ENCODE measurements at places on chromosomes 13 and 19.

DNA sequence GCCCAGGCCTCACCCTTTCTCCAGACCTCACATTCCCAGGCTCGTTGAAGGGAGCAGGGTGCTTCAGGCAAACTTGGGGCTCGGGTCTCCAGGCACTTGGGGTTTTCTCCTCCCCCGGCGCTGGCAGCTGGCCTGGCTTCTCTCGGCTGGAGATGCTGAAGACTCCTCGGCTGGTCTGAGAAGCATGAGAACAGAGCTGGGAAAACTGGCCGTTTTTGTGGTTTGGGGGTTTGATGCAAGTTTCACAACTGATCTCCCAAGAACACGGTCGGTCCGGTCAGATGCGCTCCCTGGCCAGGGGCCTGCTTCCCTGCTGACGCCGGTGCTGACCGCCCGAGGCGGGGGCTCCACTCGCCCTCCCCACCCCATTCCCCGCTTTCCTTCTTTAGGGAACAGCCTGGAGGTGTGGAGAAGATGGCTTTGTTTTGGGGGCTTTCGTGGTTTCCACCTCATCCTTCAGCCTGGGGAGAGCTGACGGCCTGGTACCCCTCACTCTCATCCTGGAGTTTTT is 35.3 kb downstream of the CEBPA start:
- no peak for DNase-seq

GRCh38 chr13:77345150-77345780 is 18.4 kb upstream of the MYCBP2 start:
- DNase-seq = no peak

GRCh38 chr19:31214997-31215396 is 134.2 kb downstream of the TSHZ3 start:
- no peak for DNase-seq

DNA sequence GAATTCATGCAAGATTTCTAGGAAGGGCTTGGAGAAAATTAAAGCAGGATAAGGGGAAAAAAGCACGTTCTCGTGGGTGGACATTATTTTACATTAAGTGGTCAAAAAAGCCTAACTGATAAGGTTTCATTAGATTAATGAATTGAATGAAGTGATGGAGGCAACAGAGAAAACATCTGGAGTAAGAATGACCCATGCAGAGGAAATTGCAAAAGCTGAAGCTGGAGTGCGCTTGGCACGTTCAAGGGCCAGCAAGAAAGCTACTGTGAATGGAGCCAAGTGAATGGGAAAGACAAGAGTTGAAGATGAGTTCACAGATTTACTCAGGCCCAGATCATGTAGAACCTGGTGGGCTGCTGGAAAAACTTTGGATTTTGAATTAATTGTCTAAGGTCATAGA is 777.9 kb downstream of the DACH1 start:
- no peak for DNase-seq

GRCh38 chr13:43081866-43082265 is 58.5 kb downstream of the DNAJC15 start:
- no peak for DNase-seq

GRCh38 chr13:99958406-99959126 is 13.0 kb downstream of the ZIC5 start:
- no peak for DNase-seq

DNA sequence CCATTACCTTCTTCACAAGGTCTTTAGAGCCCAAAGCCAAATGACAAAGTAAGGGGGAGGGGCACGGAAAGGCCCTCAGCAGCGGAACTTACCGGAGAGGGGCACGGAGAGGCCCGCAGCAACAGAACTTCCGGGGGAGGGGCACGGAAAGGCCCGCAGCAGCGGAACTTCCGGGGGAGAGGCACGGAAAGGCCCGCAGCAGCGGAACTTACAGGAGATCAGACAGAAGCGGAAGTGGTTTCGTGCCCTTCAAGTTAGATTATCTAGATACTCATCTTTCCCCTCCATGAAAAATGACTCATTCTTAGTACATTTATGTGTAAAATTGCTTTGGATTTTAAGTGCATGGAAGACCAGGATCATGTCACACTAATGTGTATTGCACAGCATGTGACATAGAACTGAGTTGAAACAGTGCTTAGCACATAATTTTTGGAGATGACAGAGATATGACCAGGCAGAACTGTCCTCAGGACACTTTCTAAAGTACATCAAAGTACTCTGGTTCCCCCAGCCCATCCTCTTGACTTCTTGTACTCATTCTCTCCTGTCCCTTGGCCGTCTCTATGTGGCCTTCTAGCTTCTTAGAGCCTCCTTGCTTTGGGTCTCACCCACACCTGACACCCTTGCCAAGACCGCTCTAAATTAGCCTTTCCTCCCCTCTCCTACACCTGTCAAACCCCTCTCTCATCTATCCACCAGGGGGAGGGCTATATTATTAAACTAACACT is 25.7 kb upstream of the TPTE2 start:
- DNase-seq = no peak

GRCh38 chr19:29521291-29522075 is 4.3 kb upstream of the VSTM2B start:
- DNase-seq = no peak

DNA sequence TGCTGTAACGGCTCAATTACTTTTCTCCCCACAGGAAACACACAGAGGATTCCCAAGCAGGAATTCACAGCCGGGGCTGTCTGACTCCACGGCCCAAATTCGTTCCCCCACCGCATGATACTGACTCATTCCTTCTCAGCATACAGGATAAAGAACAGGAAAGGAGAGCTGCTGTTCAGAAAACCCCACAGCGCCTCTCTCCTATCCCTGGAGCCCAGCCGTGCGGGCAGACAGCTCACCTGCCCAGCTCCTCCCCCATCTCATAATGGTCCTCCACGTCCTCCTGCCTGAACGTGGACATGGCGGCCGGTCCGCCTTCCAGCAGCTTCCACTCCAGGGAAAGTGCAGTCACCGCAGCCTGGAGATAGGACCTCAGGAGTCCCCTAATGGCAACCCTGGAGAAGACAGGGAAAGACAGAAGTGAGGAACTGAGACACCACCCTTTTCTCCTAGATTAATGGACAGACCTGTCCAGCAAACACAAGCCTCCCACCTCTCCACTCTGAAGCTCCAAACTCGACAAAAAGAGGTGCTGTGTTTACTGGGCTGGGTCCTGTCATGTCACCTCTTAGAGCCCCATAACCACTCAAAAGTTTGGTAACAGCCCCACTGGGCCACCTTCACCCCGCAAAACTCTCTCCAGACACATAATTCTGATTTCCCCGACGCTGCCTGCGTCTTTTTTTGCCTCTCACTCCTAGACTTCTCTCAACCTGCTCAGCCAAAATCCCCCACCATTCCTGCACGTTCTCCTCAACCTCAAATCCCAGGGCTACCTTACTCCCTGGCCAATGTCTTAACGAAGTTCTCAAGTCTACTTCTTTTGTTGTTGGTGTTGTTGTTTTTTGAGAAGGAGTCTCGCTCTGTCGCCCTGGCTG is 1.2 kb downstream of the DAPK3 start:
- no peak for DNase-seq

- DNase-seq = no peak
Observed at GRCh38 chr13:89953581-89953980, 1393.9 kb upstream of the MIR17HG start.

DNA sequence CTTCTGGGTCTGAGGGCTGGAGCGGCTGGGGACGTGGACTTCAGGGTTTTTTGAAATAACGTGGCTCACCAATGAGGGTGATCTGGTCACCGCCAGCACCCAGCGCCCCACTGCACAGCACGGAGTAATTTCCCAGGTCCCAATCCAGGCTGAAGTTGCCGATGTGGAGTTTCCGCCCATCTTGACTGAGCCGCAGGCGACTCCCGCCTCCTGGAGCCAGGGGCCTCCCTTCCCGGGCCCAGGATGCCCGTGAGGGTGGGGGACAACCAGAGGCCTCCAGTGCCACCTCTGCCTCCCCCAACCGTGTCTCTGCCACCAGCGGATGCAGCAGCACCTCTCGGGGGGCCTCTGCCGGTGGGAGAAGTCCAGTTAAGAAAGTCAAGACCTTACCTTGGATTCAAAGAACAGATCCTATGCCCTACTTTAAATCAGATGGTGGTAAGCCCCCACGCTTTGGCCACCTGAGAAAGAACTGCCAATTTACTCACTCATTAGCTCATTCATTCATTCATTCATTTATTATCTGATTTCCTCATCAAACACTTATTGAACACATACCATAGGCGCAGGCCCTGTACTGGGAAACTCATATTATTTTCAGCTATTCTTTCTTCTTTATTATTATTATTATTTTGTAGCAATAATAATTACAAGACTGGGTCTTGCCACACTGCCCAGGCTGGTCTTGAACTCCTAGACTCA is 3.9 kb downstream of the VSIG10L start:
- no peak for DNase-seq

GRCh38 chr13:31798189-31798588 is 58.9 kb downstream of the RXFP2 start:
- no peak for DNase-seq

DNA sequence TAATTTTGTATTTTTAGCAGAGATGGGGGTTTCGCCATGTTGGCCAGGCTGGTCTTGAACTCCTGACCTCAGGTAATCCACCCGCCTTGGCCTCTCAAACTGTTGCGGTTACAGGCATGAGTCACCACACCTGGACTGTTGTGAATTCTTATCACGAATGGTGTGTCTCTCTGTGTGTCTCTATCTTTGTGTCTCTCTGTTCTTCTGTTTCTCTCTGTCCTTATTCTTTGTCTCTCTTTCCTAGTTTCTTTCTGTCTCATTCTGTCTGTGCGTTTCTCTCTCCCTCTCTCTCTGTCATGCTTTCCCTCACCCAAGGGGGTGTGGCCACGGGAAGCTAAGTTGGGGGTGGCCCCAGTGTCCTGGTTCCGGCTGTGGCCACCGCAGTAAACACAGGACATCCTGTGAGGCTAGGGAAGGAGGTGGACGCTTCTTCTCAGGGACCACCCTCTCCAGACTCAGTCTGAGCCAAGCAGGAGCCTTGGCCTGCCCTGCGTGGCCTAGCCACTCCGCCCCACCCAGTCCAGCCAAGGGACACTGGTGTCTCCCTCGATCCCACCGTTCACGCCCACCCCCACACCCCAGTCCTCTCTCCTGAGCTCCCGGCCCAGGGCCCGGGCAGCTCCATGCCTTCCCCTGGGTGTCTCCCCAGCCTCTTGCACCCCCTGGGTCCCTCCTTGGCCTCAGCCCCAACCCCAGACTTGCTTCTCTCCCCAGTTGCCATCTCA is 3.9 kb upstream of the PRX start:
- no peak for DNase-seq

- DNase-seq = no peak
Observed at GRCh38 chr19:17125062-17125727, 49.6 kb downstream of the MYO9B start.

DNA sequence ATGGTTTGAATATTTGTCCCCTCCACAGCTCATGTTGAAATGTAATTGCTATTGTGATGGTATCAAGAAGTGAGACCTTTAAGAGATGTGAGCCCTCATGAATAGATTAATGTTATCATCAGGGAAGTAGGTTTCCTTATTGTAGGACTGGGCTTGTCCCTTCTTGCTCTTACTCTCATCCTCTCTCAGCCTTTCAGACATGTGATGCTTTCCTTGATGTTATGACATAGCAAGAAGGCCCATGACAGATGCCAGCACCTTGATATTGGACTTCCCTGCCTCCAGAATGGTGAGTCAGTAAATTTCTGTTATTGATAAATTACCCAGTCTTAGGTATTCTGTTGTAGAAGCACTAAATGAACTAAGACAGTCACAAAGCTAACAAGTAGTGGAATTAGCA is 5.7 kb upstream of the ZMYM2 start:
- DNase-seq = no peak

GRCh38 chr13:98175823-98176222 is 1.2 kb downstream of the RNF113B start:
- peak; percentile 76 for DNase-seq

GRCh38 chr19:2636897-2637683 is 65.4 kb downstream of the GNG7 start:
- no peak for DNase-seq

- DNase-seq = no peak
Observed at GRCh38 chr13:78241278-78241919, 322.8 kb upstream of the EDNRB start.

DNA sequence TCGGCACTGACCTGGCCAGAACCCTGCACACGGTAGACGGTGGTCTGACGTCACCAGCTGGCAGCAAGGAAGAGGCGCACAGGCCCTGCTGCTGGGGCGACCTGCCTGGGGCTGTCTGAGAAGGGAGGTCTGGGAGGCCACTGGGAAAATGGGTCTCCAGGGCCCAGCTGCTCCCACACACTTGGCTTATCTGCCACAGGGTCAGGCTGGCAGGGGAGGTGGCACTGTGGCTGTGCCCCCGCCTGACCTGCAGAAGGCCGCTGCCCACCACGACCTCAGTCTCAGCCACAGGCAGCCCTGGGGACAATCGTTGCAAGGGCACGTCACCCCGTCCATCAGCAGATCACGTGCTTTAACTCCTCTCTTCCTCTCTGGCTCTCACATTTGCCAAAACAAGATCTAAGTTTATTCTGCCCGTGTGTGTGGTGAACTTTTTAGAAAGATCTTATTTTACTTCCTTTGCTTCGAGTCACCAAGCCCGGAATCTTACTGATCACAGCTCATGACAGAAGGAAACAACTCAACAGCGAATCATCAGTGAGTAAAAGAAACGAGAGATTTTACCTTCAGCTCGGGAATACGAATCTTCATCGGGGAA is 45.2 kb upstream of the RANBP3 start:
- DNase-seq = no peak

GRCh38 chr13:70938462-70938861 is 830.2 kb upstream of the KLHL1 start:
- DNase-seq = no peak

DNA sequence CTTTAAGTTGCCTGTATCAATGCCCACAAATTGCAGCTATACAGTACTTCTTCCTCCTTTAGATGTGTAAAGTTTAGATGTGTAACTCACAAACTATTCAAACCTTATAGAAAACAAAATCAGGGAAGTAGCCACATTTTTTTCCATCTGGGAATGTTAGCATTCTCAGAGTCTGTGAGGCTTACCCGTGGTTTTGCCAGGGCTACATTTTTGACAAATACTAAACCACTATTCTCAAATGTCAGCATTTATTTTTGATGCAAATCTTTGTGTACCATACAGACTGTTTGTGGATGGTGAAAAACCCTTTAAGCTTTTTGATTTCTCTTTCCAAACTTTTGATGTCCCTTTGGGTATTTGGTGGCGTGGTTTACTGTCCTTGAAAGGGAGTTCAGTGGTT is 216.4 kb downstream of the POSTN start:
- DNase-seq = no peak

- no peak for DNase-seq
Observed at GRCh38 chr19:10831987-10832938, 3.7 kb downstream of the TMED1 start.

DNA sequence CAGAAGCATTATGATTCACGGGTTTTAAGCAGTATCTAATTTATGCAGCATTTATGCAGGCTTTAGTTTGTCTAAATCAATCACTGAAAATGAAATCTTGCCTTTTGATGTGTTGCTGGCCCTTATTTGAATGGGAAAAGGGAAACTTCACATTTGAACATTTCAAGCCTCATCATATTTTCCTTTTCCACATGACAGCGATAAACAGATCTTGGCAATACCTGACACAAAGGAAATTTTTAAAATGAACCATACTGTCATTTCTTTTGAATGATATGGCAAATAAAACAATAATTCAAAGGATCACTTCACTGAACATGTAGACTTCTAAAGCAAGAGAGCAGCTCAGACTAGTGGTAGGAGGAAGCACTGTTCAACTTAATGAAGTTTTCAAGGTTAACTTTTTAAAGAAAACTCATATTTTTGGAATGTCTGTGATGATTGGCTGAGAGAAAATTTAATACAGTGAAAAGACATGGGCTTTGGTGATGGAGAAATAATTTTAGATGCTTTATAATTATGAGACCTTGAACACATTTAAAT is 198.1 kb downstream of the OXGR1 start:
- no peak for DNase-seq

- DNase-seq = no peak
Observed at GRCh38 chr19:48061401-48062344, 17.8 kb upstream of the CABP5 start.
